ENCODE measurements at places on chromosomes 13 and 19.

DNA sequence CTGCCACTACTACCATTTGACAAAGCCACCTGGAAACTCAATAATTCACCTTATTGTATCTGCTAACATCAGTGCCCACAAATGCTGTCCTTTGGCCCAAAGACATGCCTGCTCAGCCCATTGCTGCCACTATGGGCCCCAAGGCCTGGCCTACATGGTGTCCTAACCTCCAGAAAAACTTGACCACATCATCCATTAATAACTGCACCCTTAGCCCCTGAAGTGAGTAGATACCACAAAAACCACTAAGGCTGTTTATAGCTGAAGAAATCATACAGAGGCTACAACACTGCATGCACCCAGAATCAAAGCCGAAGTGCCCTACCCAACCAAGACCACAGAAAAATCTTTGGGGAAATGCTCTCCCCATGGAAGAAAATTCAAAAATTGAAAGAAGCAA, 932.8 kb upstream of the SLITRK6 start:
- H3K4me1 ChIP-seq: no peaks in the 10 kb centered on the region
- no peak overlapping the region for H3K27ac ChIP-seq
- no peak overlapping the region for H3K4me3 ChIP-seq

DNA sequence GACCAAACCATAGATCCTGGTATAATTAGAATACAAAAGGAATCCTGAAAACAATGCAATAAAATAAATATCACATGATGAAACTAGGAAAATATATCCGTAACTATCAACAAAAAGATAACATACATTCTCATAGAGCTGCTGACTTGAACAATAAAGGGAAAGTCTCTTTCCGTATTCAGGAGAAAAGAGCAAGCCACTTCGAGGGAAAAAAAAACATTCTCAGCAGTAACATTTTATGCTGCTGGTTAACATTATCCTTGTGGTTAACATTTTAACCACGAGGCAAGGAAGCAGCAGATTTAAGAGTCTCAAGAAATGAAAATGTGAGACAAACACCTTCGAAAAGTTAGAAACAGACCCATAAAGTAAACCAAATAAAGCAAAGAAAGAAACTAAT, 25.8 kb downstream of the NALCN start:
- no peak overlapping the region for H3K27ac ChIP-seq
- no peaks in the 10 kb centered on the region for H3K4me1 ChIP-seq
- DNase-seq: peak; percentile 30
- no peak overlapping the region for H3K4me3 ChIP-seq

- H3K36me3 ChIP-seq: peaks cover 14% of the 10 kb centered on the region
- no peak overlapping the region for H3K4me3 ChIP-seq
- peak overlapping the region; percentile 15 for H3K27ac ChIP-seq
- peaks cover 9% of the 10 kb centered on the region for H3K4me1 ChIP-seq
- no peaks in the 10 kb centered on the region for H3K27me3 ChIP-seq
Measured at GRCh38 chr13:44972956-44973581, 16.2 kb downstream of the NUFIP1 start.

DNA sequence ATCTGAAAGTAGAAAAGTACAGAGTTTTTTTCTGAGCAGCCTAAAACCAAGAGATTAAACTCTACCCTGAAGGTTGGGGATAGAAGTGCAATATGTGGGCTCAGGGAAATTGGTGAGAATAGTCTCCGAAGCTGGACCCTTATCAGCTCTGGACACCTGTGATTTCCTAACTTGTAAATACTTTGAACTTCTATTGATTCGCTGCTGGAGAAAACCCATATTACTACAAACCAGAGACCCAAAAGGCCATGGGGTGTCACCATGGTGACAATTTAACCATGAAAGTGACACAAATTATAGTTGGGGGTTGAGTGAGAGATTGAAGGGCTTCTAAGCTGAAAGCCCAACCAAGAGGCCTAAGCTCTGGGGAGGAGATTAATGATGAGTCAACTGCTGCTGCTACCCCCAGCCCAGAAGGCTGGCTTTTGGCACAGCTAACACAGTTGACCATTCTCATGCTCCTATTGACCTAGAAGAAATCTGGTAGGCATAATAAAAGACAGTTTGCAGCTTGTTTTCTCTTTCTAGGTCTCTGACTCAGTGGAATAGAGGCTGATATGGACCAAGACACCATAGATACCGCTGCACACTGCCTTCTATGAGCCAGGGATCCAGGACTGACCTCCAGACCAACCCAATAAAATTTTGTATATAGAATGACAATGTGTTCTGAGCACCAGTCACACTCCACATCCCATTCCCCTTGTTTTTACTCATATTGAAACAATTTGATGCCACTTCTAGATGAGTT, 131.9 kb upstream of the FNDC3A start:
- H3K27me3 ChIP-seq: no peaks in the 10 kb centered on the region
- no peaks in the 10 kb centered on the region for H3K4me1 ChIP-seq
- no peak for DNase-seq
- no peak overlapping the region for H3K27ac ChIP-seq

DNA sequence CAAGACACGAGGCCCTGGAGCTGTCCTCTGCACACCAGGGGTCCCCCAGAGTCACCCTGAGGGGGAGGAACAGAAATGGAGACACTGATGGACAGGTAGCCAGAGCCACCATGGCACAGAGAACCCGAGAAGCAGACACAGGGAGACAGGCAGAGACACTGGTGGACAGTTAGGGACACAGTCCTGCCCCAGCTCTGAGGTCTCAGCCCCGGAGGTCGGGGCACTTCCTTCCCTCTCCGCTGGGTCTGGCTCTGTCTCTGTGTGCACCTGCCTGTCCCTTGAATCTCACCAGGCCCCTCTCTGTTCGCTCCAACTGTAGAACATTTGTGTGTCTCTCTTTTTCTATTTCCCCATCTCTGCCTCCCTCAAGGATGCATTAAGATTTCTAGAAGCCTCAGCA, 4.6 kb downstream of the KLK14 start:
- H3K27me3 ChIP-seq: no peaks in the 10 kb centered on the region
- no peaks in the 10 kb centered on the region for H3K4me1 ChIP-seq
- DNase-seq: no peak
- H3K36me3 ChIP-seq: no peaks in the 10 kb centered on the region
- H3K4me3 ChIP-seq: no peak overlapping the region

DNA sequence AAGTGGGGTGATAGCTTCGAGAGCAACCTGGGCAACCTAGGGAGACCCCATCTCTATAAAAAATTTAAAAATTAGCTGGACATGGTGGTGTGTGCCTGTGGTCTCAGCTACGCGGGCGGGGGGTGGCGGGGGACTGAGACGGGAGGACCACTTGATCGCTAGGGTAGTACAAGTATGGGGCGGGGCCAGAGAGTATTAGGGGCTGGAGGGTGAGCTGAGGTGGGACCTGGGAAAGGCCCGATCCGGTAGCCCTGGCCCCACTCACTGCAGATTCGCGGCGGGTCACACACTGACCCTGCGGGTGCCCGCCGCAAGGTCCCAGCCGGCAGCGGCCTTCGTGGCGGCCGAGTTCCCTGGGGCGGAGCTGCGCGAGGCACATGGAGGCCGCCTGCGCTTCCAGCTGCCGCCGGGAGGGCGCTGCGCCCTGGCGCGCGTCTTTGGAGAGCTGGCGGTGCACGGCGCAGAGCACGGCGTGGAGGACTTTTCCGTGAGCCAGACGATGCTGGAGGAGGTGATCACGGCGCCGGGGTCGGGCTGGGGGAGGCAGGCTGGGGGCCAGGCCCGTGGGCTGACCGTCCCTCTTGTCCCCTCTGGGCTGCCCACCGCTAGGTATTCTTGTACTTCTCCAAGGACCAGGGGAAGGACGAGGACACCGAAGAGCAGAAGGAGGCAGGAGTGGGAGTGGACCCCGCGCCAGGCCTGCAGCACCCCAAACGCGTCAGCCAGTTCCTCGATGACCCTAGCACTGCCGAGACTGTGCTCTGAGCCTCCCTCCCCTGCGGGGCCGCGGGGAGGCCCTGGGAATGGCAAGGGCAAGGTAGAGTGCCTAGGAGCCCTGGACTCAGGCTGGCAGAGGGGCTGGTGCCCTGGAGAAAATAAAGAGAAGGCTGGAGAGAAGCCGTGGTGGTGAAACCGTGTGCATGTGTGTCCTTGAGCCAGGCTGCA, 2.0 kb upstream of the ARHGAP45 start:
- H3K36me3 ChIP-seq: no peaks in the 10 kb centered on the region
- H3K27ac ChIP-seq: no peak overlapping the region
- peaks cover 3% of the 10 kb centered on the region for H3K4me1 ChIP-seq
- H3K27me3 ChIP-seq: peaks cover 27% of the 10 kb centered on the region
- peak; percentile 68 for DNase-seq
- no peak overlapping the region for H3K4me3 ChIP-seq

- H3K27ac ChIP-seq: peak overlapping the region; percentile 89
- no peak for DNase-seq
- no peaks in the 10 kb centered on the region for H3K27me3 ChIP-seq
- H3K36me3 ChIP-seq: peaks cover 7% of the 10 kb centered on the region
Measured at GRCh38 chr13:98504029-98504351, 72.9 kb downstream of the STK24 start.

DNA sequence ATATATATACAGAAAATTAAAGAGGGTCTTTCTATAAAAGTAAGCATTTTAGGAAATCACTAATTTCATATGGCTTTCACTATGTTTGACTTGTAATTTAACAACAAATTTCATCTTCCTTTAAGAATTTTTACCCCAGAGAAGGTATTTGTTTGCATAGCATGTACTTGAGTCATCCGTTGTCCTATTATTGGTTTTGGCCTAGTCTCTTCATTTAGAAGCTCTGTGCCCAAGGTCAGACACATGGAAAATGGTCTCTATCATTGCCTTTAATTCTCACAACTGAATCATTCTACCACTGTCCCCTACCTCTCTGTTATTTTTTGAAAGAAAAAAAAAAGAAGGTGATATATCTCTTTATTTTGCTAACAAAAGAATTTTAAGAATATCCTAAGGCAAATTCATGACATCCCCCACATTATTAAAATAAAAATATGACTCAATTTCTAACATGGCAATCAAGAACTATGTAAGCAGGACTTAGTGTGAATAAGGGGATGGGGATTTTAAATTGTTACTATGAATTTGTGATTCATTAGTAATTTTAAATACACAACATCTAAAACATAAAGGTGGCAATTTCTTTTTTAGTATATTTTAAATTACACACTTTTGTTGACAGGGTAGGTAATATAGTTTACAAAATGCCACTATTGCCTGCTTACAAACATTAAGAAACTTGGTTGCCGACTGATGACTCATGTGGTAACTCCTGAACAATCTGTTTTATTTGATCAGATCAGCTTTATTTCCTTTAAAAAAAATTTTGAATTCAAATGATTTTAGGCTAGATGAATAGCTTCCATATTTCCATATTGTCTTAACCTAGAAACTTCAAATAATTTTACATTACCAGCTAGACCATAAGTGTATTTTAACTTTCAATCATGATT, 13.9 kb downstream of the SLITRK5 start:
- no peaks in the 10 kb centered on the region for H3K36me3 ChIP-seq
- no peaks in the 10 kb centered on the region for H3K4me1 ChIP-seq
- H3K27ac ChIP-seq: no peak overlapping the region
- no peaks in the 10 kb centered on the region for H3K27me3 ChIP-seq
- H3K4me3 ChIP-seq: no peak overlapping the region

DNA sequence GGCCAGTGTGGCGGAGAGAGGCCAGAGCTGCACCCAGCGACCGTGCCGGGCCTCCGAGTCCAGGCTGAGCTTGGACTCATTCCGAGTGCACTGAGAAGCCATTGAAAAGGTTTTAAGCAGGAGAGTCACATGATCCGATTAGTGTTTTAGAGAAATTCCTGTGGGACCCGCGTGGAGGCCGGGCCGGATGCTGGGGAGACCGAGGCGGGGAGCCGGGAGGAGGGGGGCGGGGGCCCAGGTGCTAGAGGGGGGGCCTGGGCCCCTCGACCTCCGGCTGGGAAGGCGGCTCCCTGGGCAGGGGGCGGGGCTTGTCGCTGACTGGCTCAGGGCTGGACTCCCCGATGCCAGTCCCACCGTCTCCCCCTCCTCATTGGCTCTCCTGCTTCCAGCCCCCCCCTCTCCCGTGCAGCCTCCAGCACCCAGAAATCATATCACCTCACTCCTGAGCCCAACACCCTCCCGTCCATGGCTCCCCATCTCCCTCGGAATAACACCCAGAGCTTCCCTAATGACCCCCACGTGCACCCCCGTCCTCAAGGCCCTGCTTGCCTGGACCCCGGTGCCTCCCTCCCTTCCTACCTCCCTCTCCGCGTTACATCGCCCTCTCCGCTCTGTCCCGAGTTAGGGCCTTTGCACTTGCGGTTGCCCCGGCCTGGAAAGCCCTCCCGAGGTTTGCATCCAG, 5.2 kb upstream of the ZNF579 start:
- H3K4me3 ChIP-seq: peak overlapping the region; percentile 34
- no peaks in the 10 kb centered on the region for H3K36me3 ChIP-seq
- peaks cover 14% of the 10 kb centered on the region for H3K4me1 ChIP-seq
- no peaks in the 10 kb centered on the region for H3K27me3 ChIP-seq
- DNase-seq: peak; percentile 63

DNA sequence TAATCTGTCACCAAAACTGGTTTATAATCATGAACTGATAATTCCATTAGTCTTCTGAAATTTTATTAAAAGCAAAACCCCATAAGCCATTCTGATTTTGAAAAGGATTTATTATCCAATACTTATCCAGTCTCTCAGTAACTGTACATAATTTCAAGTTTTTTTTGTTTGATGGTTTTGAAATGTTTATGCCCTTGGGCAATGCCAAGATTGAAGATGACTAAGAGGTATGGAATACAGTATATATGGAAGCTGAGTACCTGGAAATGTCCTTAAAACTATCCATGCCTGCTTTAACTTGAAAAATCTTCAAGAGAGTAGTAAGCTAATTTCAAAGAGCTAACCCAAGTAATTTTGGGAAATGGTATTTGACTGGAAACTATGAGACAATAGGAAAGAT, 1.8 kb upstream of the NEK5 start:
- no peak for DNase-seq
- H3K27me3 ChIP-seq: no peaks in the 10 kb centered on the region
- H3K4me1 ChIP-seq: no peaks in the 10 kb centered on the region
- no peak overlapping the region for H3K4me3 ChIP-seq

DNA sequence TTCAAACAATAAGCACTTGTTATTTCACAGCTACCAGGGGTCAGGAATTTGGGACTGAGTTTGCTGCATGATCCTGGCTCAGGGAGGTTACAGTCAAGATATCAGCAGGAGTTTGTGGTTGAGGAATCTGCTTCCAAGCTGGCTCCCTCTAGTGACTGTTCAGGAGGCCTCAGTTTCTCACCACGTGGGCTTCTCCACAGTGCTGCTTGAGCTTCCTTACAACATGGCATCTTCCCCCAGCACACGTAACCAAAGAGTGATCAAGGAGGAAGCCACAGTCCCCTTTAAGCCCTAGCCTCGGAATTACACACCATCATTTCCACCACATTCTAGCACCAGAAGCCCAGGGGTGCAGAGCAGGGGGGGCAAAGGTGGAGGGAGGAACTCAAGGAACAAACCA, 28.8 kb downstream of the CELF5 start:
- no peaks in the 10 kb centered on the region for H3K36me3 ChIP-seq
- DNase-seq: no peak
- peaks cover 5% of the 10 kb centered on the region for H3K27me3 ChIP-seq
- no peak overlapping the region for H3K27ac ChIP-seq

DNA sequence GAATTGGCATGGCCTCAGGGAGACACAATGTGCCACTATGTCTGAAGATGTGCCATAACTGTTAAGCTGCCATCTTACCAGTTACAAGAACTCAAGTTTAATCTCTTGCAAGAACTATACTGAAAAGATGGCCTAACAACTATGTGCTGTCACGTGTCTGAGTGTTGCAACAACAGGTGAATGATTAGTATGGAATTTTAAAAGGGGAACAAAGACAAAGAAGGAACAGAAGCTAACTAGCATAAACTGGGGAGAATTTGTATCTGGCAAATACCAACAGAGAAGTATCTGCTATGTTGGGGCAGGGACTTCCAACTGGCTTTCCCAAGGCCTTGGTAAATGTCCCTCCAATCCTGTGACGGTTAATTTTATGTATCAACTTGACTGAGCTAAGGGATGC, 11.5 kb upstream of the ACOD1 start:
- H3K27me3 ChIP-seq: no peaks in the 10 kb centered on the region
- no peak overlapping the region for H3K4me3 ChIP-seq
- H3K27ac ChIP-seq: peak overlapping the region; percentile 84
- no peak for DNase-seq

Measured in IMR-90 (cell line).